ENCODE measurements at places on chromosomes 7 and 10.

DNA sequence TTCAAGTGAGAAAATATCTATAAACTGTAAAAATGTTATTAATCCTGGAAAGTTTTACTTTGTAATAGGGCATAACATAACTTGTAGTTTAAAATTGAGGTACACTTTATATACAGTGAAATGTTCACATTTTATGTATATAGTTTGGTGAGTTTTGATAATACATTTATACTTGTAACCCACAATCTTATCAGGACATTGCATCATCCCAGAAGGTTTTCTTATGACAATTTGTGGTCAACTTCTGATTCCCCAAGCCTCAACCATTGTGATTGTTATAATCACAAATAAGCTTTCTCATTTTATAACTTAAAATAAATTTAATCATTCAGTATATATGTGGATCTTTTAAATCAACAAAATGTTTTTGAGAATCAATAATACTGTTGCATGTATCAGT, 151.1 kb downstream of the TFPI2 start:
- DNase-seq: no peak

GRCh38 chr10:123150986-123151736, 3.0 kb upstream of the BUB3 start:
- no peak for DNase-seq

GRCh38 chr10:98420786-98421185, 5.8 kb upstream of the PYROXD2 start:
- DNase-seq: no peak

- no peak for DNase-seq
Measured at GRCh38 chr7:26937306-26937705, 72.9 kb upstream of the SKAP2 start.

DNA sequence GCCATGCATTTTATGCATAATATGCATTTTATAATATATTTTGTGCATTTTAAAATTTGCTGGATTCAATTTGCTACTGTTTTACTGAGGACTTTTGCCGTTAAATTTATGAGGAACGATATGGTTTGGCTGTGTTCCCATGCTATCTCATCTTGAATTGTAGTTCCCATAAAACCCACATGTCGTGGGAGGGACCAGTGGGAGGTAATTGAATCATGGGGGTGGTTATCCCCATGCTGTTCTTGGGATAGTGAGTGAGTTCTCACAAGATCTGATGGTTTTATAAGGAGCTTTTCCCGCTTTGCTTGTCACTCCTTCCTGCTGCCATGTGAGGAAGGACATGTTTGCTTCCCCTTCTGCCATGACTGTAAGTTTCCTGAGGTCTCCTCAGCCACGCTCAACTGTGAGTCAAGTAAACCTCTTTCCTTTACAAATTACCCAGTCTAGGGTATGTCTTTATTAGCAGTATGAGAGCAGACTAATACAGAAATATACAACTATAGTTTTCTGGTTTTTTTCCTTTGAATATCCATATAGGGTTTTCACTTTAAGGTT, 201.4 kb upstream of the SH2B2 start:
- DNase-seq: no peak

DNA sequence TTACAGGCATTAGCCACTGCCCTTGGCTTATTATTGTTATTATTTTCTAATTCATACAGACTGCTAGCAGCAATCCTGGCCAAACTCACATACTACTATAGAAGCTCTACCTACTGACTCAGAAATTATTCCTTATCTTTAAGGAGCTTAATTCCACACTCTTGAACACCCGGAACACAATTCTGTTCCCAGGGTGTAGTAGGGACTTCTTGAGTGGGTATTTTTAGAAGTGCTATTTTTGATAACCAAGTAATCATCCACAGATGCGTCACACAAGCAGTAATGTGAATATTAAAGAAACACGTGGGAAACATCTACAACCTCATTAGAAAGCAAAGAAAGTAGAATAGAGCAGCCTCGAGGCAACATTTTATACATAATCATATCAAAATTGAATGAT, 149.2 kb downstream of the PTEN start:
- DNase-seq: no peak

DNA sequence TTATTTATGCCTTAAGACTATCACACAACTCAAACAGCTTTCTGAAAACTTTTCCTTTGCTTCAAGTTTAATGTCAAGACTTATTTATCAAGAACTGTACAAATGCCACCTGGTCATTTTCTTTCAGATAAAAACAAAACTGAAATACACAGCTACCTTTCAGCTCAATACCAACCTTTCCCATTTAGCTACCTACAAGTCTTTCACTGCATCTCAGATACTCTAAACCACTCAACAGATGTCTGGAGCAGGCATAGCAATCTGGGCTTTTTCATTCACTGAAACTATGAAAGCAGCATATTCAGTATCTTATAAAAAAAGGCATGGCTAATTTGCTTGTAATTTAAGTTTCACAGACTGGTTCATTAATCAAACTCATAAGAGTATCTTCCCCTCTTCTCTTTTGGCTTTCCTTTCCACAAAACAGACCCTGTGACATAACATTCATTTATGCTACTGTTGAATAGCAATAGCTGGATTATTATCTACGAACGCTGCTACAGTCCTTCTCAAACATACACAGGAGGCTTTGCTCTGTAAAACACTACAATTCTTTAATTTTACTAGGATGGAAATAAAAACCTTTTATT, 8.2 kb downstream of the TRA2A start:
- DNase-seq: no peak

- no peak for DNase-seq
Measured at GRCh38 chr7:105149827-105150226, 135.8 kb downstream of the KMT2E start.

DNA sequence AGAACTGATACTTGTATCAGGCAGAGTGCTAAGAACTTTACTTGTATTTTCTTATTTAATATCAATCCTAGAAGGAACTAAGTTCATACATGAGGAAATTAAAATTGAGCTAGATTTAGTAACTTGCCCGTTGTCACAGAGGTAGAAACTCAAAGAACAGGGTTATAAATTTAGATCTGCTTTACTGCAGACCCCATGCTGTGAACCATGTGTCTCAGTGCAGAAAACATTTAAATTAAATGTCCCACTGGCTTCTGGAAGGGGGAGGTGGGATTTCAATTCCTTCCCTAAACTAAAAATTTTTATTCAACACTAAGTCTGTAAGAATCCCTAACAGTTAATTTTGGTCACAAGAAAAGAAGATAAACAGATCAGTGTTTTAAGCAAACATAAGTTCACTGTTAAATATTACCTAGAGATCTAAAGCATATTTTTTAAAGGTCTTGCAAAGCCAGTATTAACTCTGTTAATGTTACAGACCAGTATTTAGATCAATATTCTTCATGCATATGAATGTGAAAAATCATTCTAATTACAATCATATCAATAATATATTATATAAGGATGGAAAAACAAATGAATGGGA, 23.1 kb downstream of the WASL start:
- DNase-seq: no peak

DNA sequence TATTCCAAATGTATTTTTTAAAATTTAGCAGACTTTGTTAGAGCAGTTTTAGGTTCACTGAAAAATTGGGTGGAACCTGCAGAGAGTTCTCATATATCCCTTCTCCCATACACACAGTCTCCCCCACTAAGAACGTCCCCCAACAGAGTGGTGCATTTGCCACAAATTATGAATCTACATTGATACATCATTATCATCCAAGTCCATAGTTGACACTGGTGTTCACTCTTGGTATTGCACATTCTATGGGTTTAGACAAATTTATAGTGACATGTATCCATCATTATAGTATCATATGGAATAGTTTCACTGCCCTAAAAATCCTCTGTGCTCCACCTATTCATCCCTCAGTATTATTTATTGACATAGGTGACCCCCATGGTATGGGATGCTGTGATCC, 97.3 kb upstream of the AFAP1L2 start:
- DNase-seq: no peak

DNA sequence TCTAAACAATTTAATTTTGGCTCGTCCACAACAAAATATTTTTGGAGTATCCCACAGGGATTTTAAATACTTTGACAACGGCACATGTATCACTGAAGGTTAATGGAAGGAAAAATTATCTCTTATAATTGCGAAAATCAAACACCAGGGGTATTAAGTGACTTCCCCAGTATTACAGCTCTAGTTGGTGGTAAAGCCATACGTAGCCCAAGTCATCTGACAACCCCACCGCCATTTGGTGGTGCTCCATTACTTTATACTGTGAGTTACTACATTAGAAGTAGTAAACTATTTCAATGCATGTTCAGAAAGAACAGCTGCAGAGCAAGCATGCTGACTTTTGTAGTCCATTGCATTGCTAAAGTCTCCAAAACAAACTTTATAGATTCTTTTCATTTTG, 179.7 kb downstream of the HGF start:
- no peak for DNase-seq

DNA sequence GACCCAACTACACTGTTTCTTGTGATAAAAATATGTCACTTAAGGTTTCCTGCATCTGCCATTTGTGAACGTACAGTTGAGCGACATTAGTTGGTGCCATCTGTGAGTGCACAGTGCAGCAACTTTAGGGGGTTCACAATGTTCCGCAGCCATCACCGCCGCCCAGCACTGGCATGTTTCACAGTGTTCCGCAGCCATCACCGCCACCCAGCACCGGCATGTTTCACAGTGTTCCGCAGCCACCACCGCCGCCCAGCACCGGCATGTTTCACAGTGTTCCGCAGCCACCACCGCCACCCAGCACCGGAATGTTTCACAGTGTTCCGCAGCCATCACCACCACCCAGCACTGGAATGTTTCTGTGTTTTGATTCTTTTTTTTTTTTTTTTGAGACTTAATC, 83.0 kb downstream of the MGMT start:
- DNase-seq: no peak

- DNase-seq: no peak
Measured at GRCh38 chr10:118523775-118524174, 71.7 kb downstream of the PRLHR start.

GRCh38 chr7:107972075-107972482, 30.9 kb downstream of the LAMB1 start:
- DNase-seq: no peak

DNA sequence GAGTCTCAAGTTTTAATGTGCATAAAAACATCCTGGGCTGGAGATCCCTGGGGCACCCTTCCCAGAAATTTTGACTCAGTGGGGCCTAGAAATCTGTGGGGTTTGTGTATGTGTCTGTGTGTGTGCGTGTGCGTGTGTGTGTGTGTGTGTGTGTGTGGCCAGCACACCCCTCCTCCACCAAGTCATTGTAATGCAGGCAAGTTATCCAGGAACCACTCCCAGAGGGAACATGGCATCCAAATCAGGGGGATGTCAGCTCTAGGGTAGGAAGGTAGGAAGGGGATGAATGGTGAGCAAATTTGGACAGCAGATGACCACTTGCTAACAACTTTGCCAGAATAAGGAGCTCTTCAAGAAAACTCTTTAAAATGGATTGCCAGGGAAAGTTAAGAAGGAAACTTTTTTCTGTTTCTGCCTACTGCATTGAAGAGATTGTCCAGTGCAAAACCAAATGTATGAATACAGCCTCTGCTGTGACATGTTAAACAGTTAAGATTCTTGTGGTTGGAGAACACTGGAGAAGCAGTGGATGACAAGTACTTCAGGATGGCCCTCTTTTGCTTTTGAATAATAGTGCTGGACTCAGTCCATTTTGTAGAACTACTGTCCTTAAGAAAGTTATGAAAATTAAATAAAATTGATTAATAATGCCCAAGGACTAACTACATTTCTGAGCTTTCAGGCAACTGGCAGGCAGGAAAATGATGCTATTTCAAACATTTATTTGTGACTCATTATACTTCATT, 12.3 kb downstream of the STAMBPL1 start:
- no peak for DNase-seq

DNA sequence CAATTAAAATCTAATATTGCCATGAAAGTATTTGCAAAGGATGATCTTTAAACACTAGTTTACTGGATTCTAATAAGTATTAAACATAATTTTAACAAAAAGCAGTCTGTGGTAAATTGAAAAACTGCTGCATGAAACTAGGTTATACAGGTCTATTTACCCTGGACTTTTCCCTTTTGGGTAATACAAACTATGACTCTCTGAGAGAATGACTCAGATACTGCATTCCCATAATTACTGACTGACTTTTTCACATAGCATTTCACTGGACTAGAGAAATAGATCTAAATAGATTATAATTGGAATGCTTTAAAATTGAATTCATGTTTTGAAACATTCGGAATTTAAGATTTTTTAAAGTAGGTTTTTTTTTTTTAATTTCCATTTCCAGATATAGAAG, 395.7 kb downstream of the THSD7A start:
- DNase-seq: no peak

- DNase-seq: no peak
Measured at GRCh38 chr7:125516194-125516593, 586.6 kb upstream of the POT1 start.

GRCh38 chr7:157440346-157441022, 103.7 kb downstream of the DNAJB6 start:
- DNase-seq: no peak

DNA sequence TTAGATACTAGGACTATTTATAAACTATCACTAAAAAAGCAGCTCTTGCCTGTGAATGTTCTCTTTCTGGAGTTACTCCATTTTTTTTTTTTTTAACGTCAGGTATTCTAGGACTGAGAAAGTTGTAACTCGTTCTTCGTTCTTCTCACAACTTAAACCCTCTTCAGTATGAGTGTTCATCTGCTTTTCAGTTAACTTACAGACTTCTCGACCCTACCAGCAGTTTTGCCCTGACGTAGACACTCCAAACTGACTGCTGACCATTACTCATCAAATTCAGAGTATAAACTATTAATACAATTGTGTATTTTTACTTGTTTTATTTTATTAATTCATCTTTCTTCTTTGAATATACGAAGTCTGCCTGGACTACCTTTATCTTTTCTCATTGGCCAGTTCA, 353.1 kb downstream of the GPR37 start:
- DNase-seq: no peak

DNA sequence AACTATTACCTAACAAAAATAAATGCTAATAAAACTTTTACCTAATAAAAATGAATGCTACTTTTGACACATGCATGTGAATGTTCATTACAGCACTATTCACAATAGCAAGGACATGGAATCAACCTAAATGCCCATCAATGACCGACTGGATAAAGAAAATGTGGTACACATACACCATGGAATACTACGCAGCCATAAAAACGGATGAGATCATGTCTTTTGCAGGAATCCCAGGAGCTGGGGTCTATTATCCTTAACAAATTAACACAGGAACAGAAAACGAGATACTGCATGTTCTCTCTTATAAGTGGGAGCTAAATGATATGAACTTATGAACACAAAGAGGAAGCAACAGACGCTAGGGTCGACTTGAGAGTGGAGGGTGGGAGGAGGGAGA, 88.1 kb upstream of the FAM204A start:
- no peak for DNase-seq

All from left lung (tissue), 14 donors.